HFF-Myc (cell line): ENCODE measurements at places on chromosomes 13 and 19.

DNA sequence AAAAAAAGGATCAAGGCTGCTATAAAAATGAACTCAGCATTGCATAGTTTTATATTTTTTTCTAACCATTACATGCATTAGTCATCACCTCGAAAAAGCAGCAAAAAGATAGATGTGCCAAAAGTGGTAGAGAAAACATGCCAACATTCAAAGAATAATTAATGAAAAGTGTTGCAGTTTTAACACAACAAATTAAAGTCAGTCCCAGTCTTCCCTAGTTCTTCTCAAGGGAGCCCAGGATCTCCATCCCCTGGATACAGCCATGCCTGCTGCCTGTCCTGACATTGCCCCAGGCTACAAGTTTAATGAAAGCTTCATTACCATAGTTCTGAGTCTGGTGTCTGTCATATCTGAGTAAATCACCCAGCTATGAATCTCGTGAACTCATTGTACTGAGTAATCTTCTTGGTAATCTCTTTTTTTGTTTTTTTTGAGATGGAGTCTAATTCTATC lies 116.6 kb upstream of the KLF12 start:
- DNase-seq, result no peak

- DNase-seq, result no peak
These were observed 1.8 kb downstream of the FXYD1 start for GRCh38 chr19:35140207-35140961.

GRCh38 chr19:48798937-48799336 lies 11.9 kb downstream of the BCAT2 start:
- DNase-seq, result no peak

DNA sequence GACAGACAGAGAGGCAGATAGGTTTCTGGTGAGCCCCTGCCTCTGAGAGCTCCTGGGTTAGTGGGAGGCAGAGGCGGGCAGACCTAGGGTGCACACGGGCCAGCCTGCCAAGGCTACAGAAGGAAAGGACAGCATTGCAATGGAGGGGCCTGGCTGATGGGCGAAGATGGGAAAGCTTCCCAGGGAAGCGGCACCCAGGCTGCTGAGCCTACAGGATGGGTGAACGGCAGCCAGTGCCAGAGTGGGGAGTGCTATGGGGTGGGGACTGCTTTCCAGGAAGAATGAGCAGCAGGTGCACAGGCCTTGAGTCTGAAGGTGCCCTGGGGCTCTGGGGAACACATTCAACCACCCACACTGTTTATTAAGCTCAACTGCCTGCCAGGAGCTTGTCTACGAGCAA lies 702 bp upstream of the MAG start:
- no peak for DNase-seq

GRCh38 chr19:12837225-12837624 lies 1.1 kb upstream of the MAST1 start:
- no peak for DNase-seq
